ENCODE measurements at places on chromosomes 5 and 9.

- no peak for DNase-seq
These were observed 14.4 kb downstream of the CARD19 start for GRCh38 chr9:93110311-93110855.

GRCh38 chr9:113493203-113493520 is 29.6 kb downstream of the RGS3 start:
- no peak for DNase-seq

GRCh38 chr5:153350175-153350883 is 140.1 kb upstream of the GRIA1 start:
- DNase-seq, result no peak

- no peak for DNase-seq
These were observed 31.0 kb downstream of the SNX18 start for GRCh38 chr5:54548565-54548964.

DNA sequence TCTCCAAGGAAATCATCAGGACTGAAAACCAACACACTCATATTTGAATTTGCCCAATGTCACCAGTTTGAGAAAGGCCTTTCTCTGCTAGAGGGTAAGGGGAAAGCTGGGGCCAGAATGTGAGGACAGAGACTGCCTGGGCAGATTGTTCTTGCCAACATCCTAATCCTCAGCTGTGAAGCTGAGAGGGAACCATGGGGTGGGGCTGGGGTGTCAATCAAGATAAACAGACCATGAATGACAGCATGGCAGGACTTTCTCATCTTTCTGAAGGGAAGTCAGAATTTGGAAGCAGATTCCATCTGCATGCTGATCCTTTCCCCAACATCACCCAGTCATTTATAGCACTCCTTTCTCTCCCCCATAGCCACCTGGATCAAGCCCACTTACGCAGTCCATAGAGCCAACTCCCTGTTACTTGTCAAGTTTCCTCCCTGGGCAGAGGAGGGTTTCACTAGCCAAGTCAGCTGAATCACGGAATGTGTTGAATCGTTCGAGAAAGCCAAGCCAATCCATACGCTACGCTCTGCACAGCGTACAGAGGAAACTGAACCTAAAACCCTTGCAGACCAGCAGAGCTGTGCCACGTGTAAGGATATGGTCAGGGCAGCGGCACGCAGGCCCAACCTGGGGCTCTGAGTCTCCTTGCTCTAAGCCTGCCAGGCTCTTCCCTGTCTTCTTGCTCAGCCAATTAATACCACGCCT is 14.9 kb downstream of the GLDC start:
- DNase-seq, result no peak

GRCh38 chr5:57650360-57651069 is 167.9 kb upstream of the ACTBL2 start:
- no peak for DNase-seq

GRCh38 chr5:59598547-59598874 is 295.0 kb downstream of the PDE4D start:
- no peak for DNase-seq

DNA sequence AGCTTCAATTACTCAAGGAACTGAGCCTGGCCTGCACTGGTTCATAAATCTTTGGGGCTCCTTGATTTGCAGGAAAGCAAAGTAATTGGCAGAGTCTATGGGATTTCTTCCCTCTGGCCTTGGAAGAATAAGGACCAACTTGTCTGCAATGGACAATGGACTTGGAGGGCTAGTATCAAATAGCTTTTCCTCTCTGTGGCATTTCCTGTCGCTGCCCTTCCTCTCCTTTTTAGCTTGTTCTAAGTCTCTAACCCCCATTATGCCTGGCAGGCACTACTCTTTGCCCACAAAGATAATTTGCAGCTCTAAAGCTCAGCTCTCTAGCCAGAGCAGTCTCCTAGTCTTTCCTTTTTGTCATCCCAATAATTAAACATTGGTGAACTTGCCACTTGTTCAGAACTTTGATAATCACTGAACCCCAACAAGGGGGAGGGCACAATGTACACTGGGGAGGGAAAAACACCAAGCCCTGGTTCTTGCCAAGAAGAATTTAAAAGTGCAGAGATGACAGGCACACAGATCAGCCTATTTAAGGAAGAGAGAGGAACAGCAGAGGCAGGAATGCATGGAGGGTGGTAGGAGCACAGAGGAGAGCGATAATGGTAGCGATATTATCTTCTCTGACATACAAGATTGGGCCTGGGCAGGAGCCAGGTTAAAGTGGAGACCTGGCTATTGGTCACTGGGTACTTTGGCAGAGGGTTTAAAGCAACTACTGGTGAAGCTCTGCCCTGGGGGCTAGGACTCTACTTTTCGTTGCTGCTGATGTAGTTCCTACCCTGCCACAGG is 38.5 kb downstream of the FAM219A start:
- DNase-seq, result no peak

DNA sequence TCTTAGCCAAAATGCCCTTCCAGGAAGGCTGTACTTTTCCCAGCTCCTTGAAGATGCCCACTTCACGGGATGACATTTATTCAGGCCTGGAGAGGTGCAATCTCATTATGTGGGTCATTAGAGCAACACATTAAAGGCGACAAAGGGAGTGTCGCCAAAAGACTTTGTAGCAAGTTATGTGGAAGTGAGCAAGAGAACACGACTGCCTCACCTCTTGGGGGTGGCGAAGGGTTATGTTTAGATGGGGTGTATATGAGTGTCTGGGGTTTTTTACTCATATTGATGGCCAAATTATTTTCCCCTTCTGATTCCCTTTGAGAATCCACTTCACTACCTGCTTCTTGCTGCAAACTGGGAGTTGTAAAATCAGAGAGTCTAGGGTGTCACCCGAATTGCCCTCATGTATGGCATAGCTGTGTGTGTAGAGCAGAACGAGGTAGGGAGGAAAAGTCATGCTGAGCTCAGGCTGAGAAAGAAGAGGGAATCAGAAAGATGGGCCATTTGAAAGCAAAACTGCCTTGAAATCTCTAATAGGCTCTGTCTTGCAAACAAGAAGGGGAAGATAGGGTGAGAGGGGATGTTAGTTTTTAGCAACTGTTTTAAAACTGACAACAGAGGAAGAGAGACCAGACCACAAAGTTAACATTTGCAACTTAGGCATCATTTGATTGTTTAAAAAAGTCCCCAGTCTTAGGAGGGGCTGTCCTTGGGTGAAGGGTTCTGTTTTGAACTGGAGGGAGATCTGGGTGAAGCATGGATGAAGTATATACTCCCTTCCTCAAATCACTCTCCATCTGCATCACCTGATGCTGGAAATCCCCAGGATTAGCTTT is 97.1 kb upstream of the IL12B start:
- no peak for DNase-seq

- DNase-seq, result no peak
These were observed 48.3 kb upstream of the FANCC start for GRCh38 chr9:95365766-95366165.

- DNase-seq, result no peak
These were observed 12.0 kb downstream of the GPSM1 start for GRCh38 chr9:136339173-136339957.

DNA sequence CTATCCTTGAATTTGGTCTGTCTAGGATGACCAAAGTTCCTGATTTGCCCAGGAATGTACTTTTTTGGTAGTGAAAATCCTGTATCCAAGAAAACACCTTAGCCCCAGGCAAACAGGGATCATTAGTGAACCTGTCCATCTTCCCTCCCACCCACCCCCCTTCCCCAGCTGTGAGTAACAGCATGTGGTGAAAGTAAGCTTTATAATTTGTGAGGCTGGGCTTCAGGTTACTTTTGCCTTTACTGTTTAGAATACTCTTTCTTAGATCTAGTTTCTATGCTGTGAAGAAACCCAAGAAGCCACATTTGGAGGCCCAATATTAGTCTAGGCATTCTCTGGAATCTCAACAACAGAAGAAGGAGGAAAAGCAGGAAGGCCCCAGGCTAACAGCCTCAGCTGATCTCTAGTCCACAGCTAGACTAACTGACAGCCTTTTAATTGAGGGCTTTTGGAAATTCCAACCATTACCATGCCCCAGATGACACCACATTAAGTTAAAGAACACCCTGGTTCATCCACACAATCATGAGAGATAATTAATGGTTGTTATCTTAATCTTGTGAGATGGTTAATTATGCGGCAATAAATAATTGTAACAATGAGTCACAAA is 703.0 kb upstream of the NUDT12 start:
- no peak for DNase-seq

- no peak for DNase-seq
These were observed 157.7 kb upstream of the POU5F2 start for GRCh38 chr5:93899026-93899600.

DNA sequence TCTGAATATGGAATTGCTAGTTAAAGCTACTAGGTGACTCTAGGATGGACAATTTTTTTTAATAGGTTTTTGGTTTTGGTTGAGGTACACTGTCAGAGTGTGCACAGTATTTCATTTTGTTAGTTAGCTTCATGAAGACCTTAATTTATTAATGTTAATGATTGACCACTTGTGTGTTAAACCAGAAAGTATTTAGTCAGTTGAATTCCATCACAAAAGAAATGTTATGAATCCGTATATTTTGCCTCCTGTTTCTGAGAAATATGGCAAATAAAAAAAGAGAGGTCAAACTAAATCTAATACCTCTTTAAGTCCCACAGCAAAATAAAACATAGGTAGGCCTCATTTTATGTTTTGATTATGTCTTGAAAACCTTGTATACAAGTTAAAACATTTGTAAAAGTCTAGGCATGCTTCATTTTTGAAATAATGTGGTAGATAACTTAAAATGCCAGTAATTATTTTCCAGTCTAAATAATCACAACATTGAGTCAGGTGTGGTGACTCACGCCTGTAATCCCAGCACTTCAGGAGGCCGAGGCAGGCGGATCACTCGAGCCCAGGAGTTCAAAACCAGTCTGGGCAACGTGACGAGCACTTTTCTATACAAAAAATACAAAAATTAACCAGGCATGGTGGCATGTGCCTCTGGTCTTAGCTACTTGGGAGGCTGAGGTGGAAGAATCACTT is 50.8 kb downstream of the ITGA1 start:
- no peak for DNase-seq

GRCh38 chr5:14109041-14109747 is 33.9 kb upstream of the TRIO start:
- DNase-seq, result no peak

GRCh38 chr9:83456226-83456625 is 82.0 kb downstream of the FRMD3 start:
- DNase-seq, result no peak

DNA sequence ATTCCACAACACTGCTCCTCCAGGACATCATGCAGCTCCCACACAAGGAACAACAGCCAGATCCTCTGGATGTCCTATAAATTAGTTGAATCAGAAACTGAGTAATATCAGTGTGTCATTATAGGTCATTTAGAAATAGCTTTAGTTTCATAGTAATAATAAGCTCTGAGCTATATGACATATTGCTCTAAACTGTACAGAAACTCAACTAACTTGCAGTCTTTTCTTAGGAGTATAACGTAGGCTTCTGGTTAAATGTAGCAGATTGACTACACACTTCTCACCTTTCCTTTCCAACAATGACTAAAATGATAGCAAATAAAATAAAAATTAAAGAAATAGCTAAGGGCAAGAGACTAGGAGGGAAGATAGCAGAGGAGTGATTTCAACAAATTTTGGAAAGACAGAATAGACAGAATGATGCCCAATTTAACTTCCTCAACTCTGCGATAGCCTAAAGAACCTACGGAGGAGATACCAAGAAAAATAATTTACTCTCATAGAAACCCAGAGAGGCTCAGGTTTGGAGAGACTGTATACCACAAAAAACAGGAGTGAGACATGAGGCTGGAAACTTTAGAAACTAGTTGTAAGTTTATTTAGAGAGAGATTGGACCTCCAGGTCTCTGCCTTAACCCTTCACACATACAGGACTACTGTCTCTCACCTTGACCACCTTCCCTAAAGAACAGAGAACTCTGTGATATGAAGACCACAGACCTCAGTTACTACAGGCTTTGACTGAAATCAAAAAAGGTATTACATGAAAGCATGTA is 193.7 kb downstream of the TSSK1B start:
- DNase-seq, result no peak

- no peak for DNase-seq
These were observed 129.5 kb downstream of the SIL1 start for GRCh38 chr5:139068494-139069151.

GRCh38 chr9:137453643-137454081 is 5.5 kb downstream of the NSMF start:
- DNase-seq, result no peak

- DNase-seq, result no peak
These were observed 9.0 kb upstream of the MOB3B start for GRCh38 chr9:27538647-27539046.

GRCh38 chr5:123671042-123671441 is 159.1 kb downstream of the CSNK1G3 start:
- no peak for DNase-seq

All from stimulated activated CD8-positive, alpha-beta memory T cell treated with anti-CD3 and anti-CD28 coated beads, Interleukin-4, amount 100 ng/mL, for 1 hour (primary cell).